ENCODE measurements at places on chromosomes 7 and 10.

- DNase-seq, result no peak
These were observed 42.4 kb upstream of the AGBL3 start for GRCh38 chr7:134943785-134944400.

- DNase-seq, result no peak
These were observed 9.7 kb upstream of the ZNF273 start for GRCh38 chr7:64893401-64893800.

DNA sequence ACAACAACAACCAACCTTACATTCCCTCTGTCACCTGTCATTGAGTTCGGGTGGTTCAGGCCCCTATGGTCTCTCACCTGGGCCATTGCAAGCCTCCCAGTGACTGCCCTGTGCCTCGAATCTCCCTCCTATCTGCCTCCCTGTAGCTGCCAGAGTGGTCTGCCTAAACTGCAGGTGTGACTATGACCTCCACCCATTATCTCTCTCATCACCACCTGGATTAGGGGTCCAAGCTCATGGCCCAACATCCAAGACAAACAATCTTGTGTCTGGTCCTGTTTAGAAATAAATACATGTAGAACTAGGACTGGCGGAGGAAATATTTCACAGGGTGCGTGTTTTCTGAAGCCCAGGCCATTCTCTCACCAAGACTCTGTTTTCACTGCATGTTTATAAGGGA lies 146.6 kb downstream of the HERPUD2 start:
- no peak for DNase-seq

- DNase-seq, result no peak
These were observed 4.9 kb upstream of the SLC29A3 start for GRCh38 chr10:71314028-71314693.

GRCh38 chr10:44801383-44802327 lies 109.5 kb upstream of the TMEM72 start:
- DNase-seq, result no peak

DNA sequence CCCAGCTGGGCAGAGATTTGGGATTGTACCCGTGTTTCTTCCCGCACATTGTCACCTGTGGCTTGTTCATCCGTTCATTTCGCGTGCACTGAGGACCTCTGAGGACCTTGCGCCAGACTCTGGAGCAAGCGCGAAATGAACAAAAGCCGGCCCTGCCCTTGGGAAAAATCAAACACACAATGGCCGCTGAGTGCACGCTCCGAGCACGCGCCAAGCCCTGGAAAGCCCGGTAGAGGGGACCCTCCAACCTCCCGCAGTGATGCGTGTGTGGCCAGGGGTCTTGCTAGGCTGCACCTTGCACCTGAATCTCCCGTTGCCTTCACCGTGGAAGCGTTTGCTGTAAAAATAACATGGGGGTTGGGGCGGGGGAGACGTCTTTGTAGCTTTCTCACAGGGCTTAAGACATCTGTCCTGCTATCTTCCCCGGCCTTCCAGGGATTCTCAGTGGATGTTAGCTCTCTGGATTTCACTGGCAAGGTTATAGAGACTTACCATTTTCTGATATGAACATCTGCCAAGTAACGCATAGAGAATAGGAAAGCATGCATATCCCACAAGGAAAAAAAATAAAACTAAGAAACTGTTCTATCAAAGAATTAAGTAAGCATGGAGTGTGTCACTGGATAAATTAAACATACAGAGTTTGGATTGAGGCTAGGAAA lies 37.3 kb downstream of the ZNF777 start:
- DNase-seq, result peak; percentile 63

DNA sequence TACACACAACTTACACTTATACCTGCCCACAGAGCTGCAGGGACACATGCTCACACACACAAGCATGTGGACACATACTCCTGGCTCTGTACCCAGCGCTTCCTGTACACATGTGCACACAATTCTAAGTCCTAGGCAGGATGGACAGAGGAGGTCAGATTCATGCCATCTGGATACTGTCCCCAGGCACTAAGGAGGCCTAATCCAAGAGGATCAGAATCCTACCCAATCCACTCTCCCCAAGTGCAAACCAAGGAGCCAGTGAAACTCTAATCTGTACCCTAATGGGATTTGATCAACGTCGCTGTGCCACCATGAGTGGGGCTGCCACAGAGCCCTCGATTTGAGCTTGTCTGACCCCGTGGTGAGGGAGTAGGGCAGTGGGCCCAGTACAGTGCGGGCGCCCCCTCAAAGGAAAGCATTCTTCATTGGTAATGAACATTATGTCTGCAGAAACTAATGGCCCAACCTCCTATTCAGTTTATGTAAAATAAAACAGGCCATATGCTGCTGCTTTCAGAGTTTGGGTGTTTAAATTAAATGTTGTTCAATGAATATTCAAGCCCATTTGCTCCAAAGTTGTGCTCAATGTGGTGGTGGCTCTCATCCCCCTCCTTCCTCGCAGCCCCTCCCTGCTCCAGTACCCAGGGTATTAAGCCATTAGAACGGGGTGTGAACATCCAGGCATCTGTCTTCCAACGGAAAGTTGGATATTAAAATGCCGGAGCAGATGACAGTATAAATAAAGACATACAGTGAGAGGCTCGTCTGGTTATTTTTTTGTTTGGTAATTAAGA lies 26.4 kb downstream of the RPS24 start:
- no peak for DNase-seq

GRCh38 chr10:81564143-81564542 lies 310.9 kb upstream of the NRG3 start:
- no peak for DNase-seq

- no peak for DNase-seq
These were observed 49.7 kb downstream of the ADD3 start for GRCh38 chr10:110057456-110057855.

DNA sequence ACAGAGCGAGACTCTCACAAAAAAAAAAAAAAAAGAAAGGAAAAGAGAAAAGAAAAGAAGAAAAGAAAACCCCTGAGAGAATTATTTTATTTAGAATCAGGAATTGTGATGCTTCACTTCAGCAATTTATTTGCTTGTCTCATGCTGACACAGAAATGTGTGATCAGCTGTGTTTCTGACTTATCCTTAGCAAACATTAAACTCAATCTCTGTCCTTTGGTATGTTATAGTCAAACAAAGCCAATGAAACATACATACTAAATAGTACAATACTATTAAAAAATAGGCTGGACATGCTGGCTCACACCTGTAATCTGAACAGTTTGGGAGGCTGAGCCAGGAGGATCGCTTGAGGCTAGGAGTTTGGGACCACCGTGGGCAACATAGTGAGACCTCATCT lies 733.0 kb upstream of the FZD8 start:
- no peak for DNase-seq

DNA sequence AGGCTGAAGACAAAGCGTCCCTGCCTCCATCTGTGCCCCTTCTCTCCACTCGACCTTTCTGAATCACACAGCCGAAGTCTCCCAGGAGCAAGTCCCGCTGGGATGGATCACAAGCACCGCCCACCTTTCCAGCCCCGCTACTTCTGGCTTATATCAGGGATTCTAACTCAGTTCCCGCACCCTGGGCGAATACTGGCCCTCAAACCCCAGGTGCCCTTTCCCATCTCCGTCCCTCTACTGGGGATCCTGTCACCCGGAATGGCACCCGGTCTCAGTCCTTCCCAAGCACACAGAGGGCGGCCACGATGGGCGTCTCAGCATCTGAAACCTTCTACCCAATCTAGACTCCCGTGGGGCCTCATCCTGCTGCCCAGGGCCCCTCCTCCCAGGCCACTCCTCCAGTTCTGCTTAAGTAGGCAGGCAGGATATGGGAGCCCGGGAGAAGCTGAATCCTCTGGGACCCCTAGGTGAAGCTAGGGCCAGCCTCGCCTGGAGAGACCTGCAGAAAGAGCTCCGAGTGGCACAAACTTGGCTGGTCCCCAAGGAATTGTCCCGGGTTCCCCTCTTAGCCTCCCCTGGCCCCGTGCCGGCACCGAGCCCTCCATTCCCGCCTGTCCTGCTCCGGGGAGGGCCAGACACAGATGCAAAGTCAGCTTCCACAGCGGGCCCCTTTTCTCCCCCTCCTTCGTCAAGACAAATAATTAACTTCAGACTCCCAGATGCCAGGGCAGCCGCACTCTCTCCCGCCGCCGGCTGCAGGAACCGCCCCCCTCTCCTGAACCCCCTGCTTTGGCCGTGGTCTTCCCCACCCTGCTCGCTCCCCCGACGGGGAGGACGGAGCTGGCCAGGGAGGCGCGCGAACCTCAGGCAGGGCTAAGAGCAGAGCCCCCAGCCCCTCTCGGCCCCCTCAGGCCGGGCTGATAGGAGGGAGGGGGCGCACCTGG lies 612 bp downstream of the KCP start:
- DNase-seq, result no peak

GRCh38 chr7:20287317-20287716 lies 43.4 kb upstream of the ITGB8 start:
- no peak for DNase-seq

GRCh38 chr7:129958643-129959470 lies 6.1 kb upstream of the UBE2H start:
- no peak for DNase-seq

DNA sequence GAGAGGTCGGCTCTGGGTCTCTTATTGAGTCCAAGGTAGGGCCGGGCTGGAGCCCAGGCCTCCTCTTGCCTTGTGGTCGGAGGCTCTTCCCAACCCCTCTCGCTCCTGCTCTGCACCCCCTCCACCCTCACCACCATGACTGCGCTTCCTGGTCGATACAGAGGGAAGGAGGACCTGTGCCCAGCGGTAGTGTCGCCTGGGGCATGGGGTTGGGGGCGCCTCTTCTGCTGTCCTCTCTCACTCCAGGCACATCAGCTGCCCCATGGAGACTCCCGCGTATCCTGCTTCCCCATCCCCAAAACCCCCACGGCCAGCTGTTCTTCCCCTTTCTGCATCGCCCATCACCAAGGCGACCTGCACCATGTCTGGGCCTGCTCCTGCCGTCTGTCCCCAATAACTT lies 44.4 kb downstream of the TMEM270 start:
- DNase-seq, result no peak

DNA sequence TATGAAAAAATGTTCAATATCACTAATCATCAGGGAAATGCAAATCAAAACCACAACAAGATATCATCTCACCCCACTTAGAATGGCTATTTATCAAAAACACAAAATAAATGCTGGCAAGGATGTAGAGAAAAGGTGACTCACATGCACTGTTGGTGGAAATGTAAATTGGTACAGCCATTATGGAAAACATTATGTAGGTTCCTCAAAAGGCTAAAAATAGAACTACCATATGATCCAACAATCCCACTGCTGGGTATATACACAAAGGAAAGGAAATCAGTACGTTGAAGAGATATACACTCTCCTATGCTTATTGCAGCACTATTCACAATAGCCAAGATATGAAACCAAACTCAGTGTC lies 50.2 kb downstream of the CDK1 start:
- no peak for DNase-seq

- no peak for DNase-seq
These were observed 346.9 kb downstream of the TYW1 start for GRCh38 chr7:67343572-67343971.

DNA sequence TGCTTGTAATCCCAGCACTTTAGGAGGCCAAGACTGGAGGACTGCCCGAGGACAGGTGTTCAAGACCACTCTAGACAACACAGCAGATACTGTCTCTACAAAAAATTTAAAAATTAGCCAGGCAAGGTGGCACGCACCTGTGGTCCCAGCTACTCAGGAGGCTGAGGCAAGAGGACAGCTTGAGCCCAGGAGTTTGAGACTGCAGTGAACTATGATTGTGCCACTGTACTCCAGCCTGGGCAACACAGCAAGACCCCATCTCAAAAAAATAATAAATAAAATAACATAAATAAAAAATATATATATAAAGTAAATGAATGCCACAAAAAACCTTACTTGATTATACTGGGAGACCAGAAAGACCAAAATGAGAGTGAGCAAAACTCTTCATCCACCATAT lies 20.8 kb upstream of the PBLD start:
- no peak for DNase-seq

- DNase-seq, result no peak
These were observed 6.4 kb downstream of the AGBL3 start for GRCh38 chr7:134992626-134993179.

DNA sequence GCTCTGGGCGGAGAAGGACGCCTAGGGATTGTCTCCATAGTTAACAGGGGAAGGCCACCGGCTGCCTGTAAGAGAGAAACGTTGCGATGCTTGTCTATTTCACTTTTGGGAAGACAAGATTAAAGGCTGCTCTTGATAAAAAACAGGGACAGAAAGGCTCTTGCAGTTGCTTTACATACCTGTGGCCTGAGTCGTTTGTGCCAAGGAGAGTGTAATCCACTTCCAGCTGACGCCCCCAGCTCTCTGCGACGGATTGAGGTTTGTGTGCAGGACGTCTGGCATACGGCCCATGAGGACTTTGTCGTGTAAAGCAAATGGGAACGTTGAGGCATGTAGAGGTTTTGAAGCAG lies 1.1 kb downstream of the MAP3K8 start:
- DNase-seq, result no peak

GRCh38 chr7:51312951-51313737 lies 3.5 kb downstream of the COBL start:
- no peak for DNase-seq

DNA sequence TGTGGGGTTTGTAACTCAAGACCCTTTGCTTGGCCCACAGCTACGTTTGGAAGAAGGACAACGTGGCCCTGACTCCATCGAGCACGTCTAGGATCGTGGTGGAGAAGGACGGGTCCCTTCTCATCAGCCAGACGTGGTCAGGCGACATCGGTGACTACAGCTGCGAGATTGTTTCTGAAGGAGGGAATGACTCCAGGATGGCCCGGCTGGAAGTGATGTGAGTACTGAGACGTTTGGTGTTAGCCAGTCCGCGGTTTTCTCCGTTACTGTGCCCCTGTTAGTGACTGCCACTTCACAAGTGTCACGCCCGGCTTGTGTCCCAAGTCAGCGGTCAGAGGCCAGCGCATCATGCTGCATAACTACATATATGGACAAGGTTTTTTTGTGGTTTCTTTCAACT lies 673.3 kb downstream of the SDK1 start:
- DNase-seq, result no peak

GRCh38 chr10:30822693-30823465 lies 193.3 kb upstream of the LYZL2 start:
- no peak for DNase-seq

- no peak for DNase-seq
These were observed 35.0 kb downstream of the ENTPD1 start for GRCh38 chr10:95790982-95791381.

DNA sequence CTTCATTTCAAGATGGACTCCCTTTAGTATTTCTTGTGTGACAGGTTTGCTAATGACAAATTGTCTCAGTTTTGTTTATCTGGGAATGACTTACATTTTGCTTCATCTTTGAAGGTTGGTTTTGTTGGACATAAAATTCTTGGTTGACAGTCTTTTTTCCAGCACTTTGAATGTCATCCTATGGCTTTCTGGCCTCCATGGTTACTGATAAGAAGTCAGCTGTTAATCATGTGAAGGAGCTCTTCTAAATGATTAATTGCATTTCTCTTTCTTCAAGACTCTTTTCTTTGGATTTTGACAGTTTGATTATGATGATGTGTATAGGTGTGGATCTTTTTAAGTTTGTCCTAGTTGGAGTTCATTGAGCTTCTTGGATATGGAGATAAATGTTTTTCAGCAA lies 26.9 kb upstream of the HHEX start:
- DNase-seq, result no peak

GRCh38 chr7:113408999-113409398 lies 290.6 kb upstream of the SMIM30 start:
- no peak for DNase-seq

Data from NCI-H1930 (cell line).